ENCODE measurements at places on chromosomes 12 and 14.

- no peak for DNase-seq
These were observed 98.6 kb downstream of the SLC6A15 start for GRCh38 chr12:84813780-84814663.

GRCh38 chr14:54312166-54312801 lies 84.5 kb upstream of the CDKN3 start:
- DNase-seq = no peak

GRCh38 chr14:76922584-76922983 lies 96.4 kb downstream of the LRRC74A start:
- no peak for DNase-seq

- DNase-seq = no peak
These were observed 44.8 kb downstream of the CPSF6 start for GRCh38 chr12:69284131-69284530.

- no peak for DNase-seq
These were observed 1.2 kb downstream of the FUT8 start for GRCh38 chr14:65413739-65414045.

GRCh38 chr12:111250251-111250881 lies 118.5 kb downstream of the PHETA1 start:
- DNase-seq = no peak

GRCh38 chr12:7497661-7498060 lies 5.9 kb downstream of the CD163 start:
- no peak for DNase-seq

DNA sequence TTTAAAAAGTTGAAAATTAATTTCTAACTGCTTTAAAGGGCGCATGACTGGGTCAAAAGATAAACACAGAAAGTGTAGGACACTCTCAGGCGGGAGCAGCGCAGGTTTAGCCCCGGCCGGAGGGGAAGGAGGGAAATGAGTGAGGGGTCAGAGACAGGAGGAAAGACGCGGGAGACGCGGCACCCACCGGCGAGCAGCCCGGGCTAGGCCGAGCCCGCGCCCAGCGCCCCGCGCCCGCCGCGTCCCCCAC lies 591 bp downstream of the GXYLT1 start:
- no peak for DNase-seq

DNA sequence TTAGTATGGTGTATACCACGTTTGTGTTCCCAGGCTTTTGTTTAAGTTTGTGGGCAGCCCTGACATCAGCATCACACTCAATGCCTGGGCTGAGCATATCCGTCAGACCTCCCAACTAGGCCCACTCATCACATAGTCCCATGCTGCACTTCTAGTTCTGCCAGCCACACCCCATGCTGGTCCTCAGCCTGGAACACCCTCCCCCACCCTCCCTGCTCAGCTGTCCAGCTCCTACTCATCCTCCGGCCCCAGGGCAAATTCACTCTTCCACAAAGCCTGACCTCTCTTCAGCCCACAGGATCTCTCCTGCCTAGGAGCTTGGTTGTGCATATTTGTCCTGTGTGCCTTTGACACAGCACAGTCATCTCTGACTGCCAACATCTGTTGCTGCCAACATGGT lies 3.9 kb upstream of the ENDOU start:
- no peak for DNase-seq

GRCh38 chr14:89504602-89505313 lies 87.7 kb upstream of the FOXN3 start:
- no peak for DNase-seq

DNA sequence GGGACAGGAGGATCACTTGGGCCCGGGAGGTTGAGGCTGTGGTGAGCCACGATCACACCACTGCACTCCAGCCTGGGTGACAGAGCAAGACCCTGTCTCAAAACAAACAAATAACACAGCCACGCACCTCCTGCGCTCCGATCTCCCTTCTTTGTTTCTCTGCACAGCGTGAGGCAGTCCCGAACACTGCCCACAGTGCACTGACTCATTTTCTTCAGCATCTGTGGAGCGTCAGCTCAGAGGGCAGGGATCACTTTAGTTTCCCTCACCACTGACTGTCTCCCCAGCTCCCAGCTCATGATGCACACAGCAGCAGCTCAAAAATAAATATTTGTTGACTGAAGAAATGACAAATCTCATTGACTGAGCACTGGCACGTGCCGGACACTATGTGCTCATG lies 883 bp upstream of the MYL2 start:
- no peak for DNase-seq

GRCh38 chr14:80764921-80765507 lies 176.5 kb downstream of the CEP128 start:
- DNase-seq = no peak

GRCh38 chr14:34237677-34238076 lies 224.4 kb downstream of the SPTSSA start:
- DNase-seq = no peak

DNA sequence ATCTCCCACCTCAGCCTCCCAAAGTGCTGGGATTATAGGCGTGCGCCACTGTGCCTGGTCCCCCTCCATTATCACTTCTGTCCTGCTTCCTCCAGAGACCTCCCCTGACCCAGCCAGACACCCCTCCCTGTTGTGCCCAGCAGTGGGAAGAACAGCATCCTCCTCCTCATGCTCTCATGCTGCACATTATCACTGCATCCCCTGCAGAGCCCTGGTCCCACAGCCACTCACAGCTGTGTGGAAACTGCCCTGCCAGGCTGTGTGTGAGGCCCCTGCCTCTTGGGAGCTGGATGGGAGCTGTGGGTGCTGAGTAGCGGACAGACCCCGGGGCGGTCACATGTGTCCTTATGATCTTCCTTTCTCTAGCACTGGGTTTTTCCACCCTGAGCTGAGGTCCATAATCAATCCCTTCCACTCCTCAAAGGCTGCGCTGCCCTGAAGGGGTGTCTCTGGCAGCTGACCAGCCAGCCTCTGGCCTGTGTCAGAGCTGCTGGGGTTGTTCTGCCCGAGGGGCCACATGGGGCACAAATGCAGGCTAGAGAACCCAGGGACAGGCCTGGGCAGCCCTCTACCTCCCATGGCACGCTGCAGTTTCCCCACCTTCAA lies 9.2 kb downstream of the HIP1R start:
- DNase-seq = no peak

GRCh38 chr12:69055280-69055679 lies 122.3 kb upstream of the CPM start:
- DNase-seq = no peak

GRCh38 chr12:29625359-29625953 lies 128.0 kb upstream of the OVCH1 start:
- no peak for DNase-seq

DNA sequence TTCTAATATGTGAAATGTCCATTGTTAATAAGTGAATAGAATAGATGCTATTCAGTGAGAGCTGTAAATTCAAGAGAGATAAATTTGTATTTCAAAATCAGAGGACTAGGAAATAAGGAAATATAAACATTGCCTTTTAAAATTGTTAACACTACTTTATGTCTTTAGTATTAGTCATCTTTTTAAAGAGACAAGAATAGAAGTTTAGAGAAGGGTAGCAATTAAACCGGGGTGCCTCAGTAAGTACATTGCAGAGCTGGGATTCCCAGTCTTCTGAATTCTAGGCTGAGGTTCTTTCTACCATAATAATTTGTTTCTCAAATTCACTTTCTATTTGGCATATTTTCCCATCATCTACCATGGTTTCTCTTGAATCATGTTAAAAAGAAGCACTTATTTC lies 498.6 kb downstream of the SLC16A7 start:
- DNase-seq = no peak

DNA sequence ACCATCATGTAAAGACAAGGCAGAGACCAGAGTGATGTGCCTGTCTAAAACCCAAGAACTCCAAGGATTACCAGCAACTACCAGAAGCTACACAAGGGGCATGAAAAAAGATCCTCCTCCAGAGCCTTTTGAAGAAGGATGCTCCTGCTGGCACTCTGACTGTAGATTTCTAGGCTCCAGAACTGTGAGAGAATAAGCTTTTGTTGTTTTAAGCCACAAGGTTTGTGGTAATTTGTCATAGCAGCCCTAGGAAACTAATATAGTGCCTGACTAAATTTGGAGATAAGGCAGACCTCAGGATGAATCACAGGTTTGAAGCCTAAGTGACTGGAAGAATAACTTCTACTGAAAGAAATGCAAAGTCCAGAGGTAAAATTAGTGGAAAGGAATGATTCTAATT lies 132.9 kb downstream of the CEP83 start:
- no peak for DNase-seq

GRCh38 chr12:96034621-96035282 lies 635 bp downstream of the LTA4H start:
- no peak for DNase-seq

DNA sequence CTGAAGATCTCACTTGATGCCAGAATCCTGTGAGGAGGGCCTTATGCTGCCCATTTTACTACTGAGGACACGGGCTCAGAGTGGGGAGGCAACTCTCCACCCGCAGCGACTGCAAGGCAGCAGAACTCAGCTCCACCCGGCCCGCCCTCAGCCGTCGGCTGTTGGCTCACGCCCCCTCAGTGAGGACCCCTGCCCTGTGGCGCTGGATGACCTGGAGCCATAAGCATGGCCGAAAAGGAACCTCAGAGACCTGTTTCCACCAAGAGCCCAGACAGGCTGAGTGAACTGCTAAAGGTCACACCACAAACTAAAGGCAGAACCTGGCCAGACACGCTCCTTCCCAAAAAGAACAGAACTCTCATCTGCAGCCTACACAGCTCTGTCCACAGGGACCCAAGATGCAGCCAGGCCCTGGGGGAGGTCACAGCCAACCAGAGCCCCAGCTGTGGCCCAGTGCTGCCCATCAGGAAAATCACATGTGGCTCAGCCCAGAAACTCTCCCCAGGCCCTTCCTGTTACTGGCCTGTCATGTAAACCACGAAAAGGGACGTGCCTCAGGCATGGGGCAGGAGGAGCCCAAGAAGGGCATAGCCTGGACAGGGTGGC lies 32.8 kb downstream of the CCNK start:
- no peak for DNase-seq

DNA sequence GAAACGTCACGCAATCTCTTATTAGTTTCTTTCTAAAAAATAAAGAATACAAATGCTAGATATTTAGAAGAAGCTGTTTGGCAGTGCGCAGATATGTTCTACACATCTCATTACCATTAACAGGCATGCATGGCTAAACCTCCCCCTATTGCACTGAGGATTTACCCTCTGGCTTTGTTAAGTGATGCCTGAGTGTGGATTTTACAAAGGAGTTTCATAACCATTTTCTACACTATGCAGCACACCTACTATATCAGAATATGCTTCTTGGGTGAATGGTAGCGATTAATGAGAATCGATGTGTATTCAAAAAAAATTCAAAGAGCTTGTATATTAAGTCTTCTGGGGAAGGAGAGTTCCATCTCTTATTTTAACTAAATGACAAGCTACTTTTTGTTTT lies 1.1 kb upstream of the RMST start:
- DNase-seq = no peak

- DNase-seq = no peak
These were observed 123.8 kb downstream of the ZFP36L1 start for GRCh38 chr14:68669111-68669511.
